Stimulated activated CD4-positive, alpha-beta T cell treated with anti-CD3 and anti-CD28 coated beads, Interleukin-1b, Interleukin-23, amount 100 ng/mL, for 4 hours (primary cell): ENCODE measurements at places on chromosomes 6 and 20.

DNA sequence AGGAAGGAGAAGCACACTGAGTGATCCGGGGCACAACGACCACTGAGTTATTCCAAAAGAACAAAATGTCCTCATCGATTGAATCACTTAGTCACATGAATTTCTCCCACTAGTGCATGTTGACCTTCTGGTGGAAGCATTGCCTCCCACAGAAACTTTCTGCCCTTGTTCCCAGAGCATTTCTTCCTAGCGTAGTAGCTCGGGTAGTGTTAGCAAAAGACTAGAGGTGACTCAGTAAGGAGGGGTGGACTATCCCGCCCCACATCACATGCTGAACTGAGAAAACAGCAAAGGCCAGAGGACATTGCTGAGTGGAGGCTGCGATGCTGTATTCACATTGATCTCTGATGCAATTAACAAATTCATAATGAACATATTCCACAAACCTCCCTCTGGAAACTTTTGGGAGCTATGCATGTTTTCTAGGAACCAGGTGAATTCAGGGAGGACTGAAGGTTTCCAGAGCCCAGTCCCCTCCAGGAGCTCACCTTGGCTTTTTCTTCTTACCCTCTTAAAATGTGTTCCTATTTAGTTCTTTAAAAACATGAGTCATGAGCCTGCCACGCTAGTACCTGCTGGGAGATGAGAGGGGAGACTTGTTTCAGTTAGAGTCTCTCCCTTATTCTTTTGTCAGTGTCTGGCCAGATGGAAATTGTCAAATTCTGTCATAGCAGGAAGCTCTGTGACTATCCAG, 507.9 kb downstream of the CDH26 start:
- no peak for DNase-seq

DNA sequence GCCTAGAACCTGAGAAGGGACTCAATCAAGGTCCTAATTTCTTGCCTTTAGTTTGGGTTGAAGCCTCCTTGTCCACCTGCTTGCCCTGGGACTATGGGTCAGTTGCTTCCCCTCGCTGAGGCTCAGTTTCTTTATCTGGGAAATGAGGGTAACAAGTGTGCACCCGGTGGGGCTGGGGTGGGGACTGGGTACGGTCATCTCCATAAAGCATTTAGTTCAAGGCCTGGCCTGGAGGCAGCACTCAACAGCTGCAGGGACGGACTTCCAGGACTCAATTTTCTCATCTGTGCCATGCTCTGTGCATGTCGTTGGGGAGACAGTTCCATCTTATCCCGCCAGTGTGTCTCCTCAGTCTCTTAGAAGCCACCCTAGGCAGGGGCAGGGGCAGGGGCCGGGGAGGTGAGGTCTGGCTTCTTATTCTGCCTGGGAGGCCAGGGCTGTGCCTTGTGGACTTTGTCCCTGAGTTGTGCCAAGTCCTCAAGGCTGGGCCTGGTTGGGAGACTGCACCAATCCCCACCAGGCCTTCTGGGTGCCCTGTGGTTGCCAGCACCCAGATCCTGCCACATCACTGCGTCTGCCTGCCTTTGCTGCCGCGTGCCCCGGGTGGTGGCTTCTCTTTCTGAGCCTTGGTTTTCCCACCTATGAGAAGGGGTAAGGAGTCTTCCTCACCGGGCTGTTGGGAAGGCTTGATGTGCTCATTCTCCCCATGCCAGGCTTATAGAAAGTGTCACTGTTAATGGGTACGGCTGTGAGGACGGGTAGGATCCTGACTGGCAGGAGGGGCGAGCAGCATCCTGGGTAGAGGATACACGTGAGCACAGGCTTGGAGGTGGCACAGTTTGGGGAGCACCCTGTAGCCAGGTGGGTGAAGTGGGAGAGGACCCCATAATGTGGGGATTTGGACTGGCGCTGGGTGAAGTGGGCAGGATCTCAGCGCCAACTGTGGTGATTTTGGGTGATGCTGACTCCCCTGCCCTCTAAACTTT, 8.6 kb downstream of the SRC start:
- no peak for DNase-seq

- no peak for DNase-seq
Observed at GRCh38 chr20:1667502-1668085, 10.0 kb upstream of the SIRPG start.

DNA sequence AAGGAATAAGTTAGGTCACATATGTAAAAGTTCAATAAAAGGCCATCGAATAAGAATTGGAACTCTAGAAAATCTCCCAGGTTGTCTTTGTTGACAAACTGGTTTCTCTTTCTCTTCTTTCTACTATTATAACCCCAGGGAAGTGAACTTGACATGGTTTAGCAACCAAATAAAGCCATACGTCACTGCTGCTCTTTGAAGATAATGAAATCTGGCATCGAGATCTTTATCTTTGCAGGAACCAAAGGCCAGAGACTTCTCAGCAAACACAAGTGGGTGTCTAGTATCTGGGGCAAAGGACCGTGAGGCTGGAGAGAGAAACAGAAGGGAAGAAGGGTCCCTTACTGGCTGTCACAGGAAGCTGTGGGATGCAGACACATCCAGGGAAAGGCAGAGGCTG, 286.7 kb upstream of the CDYL start:
- DNase-seq, result no peak

DNA sequence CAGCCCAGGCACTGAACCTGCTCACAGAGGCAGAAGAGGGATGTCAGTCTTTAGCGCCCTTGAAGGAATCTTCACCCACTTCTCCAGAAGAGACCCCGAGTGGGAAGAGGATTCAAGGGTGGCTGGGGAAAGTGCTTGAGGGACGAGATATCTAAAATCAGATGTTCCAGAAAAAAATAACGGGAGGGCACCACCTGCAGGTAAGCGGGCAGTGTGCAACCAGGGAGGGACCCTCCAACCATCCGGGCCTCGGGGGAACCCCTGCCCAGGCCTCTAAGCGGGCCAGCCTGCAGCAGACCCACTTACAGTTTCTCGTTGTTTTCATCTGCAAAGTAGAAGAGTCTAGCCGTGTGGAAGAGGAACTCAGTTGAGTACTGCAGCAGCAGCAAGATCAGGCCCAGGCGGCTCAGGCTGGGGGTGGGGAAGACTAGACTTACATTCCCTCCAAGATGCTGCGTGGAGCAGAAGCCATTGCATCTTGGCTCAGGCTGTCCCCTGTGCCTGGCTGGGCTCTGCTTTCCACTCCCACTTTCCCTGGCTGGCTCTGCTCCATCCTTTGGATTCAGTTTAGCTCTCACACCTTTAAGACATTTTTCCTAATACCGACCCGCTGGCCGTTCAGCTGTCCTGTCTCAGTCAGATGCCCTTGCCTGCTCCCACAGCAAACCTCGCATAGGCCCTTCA, 71.0 kb downstream of the TRAM2 start:
- DNase-seq, result no peak

DNA sequence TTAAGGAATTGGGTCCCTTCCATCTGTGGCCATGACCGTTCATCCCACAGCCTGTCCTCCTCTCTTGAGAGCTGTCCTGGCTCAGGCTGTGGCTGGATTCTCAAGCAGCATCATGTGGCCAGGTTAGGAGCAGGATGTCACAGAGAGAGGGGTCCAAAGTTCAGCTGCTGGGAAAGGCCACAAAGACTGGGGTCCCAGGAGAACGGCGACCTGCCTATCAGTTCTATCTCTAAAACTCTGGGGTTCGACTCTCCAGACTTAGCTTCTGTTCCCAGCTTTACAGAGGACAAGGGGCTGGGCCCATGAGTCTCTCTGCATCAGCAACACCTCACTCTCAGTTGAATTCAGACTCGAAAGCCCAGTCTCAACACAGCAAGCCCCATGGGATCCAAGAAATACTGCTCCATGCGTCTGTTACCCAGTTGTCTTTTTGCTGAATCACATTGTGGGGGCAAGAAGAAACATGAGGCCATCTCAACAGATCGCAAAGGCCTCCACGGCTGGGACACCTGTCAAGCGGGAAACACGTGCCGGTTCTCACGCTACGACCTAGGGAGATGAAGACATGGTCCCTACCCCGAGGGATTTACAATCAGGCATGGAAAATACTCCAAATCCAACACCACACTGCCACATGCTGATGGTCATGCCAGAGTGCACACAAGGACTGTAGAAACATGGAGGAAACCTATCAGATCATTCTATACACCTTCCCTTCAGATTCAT, 95.4 kb downstream of the SLC22A23 start:
- no peak for DNase-seq

DNA sequence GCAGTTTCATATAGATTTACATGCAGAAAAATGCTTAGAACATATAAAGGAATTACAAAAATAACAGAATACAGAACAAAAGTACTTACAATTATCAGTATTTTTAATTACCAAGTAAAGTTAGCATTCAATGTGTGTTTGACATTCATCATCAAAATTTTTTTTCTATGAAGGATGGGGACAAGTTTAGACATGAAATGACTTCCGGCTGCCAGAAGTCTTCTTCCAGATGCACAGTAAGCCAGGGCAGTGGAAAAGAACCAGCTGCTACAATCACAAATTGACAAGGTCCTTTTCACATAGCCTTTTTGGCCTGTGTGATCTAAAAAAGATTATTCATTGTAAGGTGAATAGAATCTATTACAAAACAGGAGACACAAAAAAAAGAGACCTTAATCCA, 73.8 kb downstream of the HUS1B start:
- DNase-seq, result no peak

DNA sequence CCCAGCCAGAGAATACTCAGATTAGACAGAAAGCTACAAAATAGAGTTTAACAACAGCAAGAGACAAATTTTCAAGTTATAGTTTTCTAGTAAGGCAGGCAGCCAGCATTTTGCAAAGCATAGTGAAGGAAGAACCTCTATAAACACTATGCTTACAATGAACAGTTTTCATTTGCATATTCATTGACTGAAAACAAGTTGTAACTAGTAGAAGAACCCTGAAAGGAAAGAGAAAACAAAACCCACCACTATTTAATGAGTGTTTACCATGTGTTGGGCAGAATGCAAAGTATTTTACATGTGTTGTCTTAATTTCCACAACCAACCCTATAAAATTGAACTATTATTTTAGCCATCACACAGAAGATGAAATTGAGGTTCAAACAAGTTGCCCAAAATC, 196.1 kb downstream of the UBE3D start:
- DNase-seq, result no peak

- DNase-seq, result no peak
Observed at GRCh38 chr6:85453052-85453451, 3.2 kb downstream of the NT5E start.

GRCh38 chr20:23034721-23035671, at the start of gene SSTR4:
Gene SSTR4, plus strand, starts transcription at chr20:23035312. Its CDS starts 172 bp downstream, at chr20:23035484.
- no peak for DNase-seq

DNA sequence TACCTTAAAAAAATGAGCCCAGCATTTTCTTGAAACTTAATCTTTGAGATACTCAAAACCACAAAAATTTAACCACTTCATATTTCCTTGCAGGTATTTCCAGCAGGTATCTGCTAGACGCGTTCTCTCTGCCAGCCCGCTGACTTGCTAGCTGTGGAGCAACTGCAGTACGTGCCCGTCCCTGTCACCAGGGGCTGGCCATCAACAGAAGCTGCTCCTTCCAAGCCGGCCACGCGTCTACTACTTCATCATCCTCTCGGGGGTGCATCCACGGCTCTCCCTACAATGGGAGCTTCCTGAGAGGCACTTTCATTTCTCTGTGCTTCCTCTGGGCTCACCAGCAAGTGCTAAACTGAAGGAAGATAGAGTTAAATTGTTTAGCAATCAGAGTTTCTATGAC, 132.4 kb downstream of the DTNBP1 start:
- no peak for DNase-seq

DNA sequence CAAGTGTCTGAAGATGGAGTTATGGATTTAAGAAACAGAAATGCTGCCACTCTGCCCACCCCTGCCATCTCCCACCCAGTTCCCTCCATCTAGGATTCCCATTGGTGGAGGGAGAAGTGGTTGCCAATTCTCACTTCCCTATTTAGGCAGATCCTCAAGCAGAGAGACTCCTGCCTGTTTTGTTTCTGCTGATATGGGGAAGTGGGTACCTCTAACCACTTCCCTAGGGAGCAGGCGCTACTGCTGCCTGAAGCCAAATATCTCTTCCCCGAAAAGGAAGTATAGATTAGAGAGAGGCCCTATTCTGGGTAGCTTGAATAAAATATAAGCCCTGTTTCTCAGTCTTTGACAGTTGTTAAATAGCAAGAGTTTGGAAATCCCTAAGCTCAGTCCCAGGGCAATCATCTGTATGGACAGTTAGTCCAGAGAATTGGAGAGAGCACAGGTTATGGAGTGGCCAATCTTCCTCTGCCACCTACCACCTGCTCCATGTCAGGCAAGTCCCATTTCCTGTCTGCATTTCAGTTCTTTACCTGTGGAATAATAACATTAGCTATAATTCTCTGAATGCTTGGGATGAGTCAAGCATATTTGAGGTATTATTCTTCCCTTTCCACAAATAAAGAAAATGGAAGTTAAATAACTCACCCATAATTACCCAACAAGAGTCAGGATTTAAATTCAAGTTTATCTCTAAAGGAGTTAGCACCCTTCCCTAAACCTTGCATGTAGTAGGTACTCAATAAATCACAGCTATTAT, 2.6 kb upstream of the ADGB start:
- DNase-seq, result no peak

DNA sequence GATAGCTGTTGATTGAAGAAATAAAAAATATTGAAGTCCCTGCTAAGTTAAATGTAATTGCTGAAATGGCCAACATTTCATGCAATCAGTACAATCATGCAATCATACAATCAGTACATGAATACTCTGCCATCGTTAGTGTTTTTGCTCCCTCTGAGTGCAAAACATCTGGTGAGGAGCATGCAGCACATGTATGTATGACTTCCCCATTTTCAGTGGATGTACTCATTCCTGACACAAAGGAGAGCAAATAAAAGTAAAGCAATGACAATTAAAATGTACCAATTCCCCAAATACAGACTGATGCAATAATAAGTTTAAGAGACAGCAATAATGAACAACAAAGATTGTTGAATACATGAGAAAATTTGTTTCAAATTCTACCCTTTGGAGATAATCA, 140.7 kb downstream of the PLCB1 start:
- DNase-seq, result no peak

DNA sequence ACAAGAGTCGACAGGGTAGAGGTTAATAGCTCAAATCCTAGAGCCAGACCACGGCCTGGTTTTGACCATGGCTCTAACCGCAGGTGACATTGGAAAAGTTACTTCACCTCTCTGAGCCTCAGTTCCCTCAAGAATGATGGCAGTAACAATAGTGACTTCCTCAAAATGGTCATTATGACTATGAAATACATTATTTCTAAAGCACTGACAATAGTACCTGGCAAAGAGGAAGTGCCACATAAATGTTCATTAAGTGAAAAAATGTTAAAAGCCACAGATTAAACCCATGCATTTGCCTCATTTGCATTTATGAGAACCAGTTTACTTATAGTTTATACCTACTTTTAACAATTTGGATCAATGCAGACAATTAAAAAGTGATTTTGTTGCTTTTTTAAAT, 12.3 kb downstream of the BTBD3 start:
- no peak for DNase-seq

DNA sequence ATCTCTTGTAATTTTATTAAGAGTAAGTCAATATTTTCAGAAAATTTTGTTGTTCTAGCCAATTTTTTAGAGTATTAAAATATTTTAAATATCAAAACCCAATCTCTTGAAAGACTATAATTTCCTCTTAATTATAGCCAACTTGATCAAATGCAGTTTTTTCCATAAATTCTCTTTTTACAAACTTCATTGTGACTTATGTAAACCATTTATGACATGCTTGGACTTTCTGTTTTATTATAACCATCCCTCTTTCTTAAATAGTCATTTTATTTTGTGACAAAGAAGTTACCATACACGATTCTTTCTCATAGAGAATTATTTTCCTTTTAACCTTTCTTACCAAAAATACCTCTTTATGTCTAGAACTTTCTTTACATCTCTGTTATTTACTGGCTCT, 1075.5 kb downstream of the KHDRBS2 start:
- no peak for DNase-seq
